ENCODE measurements at places on chromosomes 2 and 18.

DNA sequence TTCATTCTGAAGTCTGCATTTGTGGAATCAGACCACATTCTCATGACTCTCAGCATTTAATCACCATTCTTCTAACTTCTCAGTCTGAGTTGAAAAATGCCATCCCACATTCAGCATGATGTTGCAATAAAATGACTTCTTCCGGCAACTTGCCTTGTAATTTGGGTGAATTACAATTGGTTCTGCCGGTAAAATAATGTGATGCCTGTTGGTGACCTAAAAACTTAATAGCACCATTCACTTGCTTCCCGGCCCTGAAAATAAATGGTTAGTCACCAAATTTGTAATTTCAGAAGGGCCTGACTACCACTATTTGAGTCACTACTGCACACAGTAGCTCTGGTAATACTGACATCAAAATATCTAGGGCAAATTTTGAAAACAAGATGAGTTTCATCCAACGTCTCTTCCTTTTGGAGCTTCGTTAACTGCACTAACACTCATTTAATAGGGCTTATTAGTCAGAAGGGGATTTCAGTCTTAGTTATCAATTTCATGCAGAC lies 637.1 kb upstream of the CHAC2 start:
- DNase-seq: no peak

DNA sequence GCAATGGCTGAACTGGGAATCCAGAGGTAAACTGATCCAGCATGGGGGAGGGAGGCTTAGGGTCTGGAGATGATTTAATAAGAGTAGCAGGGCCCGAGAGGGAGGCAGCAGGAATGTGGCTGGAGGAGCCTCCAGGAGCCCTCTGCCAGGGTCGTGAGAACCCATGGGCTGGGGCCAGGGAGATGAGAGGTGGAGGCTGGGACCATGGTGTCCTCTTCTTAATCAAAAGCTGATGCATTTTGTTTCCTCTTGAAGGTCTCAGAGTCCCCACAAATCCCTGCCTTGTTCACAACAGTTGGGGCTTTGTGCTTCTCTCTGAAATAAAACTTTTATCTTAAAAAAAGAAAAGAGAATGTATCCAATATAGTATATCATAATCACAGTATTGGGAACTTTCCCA lies 123.7 kb upstream of the ZNF516 start:
- DNase-seq: no peak

- DNase-seq: no peak
Measured at GRCh38 chr2:7801212-7801611, 880.6 kb upstream of the ID2 start.

DNA sequence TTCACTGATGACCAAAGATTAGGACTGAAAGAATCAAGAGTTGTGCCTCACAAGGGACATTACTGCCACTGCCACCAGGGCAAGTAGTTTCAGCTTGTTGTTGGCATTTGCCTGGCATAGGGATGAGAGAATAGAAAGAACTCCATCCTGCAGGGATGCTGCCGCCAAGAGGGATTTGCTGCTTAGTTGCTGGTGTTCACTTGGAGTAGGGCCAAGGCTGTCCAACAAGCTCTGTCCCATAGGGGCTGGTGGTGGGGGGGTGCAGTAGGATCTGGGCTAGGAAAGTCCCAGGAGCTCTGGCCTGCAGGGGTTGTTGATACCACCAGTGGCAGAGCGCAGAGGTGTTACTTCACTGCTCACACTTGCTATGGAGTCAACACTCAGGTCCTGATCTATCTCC lies 84.9 kb upstream of the MGAT4A start:
- no peak for DNase-seq

DNA sequence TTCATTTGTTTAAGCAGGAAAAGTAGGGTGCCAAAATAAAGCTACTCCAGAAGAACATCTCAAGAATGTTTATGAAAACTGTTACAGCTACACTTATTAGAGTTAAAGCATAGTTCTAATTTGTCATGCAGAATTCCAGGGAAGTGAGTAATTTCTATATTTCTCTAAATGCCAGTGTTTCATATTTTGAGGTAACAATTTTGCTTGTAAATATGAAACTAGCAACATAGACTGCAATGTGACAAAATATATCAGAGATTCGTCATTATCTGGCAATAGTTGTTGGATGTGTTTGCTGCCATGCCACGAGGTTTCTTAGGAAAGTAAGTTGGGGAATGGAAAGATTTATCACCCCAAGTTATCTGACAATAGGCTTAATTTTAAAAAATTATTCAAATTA lies 424.1 kb upstream of the ZEB2 start:
- DNase-seq: no peak

- DNase-seq: no peak
Measured at GRCh38 chr2:22897428-22897827, 487.6 kb upstream of the KLHL29 start.

DNA sequence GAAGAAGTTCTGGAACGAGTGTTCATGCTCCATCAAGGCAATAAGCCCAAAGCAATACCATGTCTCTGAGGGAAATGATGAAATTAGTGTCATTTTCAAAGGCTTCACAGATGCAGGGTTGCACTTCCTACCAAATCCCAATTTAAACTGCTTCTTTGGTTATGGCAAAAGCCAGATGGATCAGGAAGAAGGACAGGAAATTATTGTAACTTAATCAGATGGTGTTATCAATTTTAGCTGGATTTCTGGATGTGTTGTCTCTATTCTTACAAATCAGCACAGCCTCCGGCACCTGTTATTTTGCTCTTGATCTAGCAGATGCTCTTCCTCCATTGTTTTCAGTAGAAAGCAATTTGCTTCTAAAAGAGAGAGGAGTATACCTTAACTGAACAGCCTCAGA lies 693.4 kb downstream of the SOCS6 start:
- no peak for DNase-seq

DNA sequence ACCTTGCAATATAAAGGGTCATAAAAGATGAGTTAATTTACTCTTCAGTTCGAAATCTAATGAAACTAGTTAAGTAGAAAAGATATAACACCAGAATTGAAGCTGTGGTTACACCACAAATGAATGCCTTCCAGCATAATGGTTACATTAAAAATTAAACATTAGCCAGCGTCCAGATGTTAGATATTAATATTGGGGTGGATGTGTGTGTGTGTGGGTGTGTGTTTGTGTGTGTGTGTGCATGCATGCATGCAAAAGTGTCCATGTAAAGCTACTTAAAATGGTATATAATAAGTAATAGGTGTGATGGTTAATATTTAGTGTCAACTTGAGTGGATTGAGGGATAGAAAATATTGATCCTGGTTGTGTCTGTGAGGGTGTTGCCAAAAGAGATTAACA lies 170.4 kb upstream of the FN1 start:
- DNase-seq: no peak

DNA sequence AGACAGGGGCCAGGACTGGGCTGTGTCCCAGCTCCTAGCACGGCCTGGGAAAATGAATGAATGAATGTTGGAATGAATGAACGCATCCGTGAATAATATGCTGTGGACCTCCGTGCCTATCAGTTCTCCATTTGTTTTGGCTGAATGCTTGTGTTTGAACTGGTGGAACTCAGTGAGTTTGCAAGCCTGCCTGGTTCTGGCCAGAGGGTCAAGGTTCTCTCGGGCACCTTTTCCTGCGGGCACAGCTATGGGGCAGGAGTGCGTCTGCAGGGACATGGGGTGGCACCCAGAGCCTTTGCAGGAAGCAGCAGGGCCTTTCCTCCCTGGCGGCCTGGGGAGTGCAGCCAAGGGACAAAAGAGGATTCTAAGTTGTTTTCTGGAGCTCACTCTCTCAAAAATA lies 17.6 kb upstream of the PDIA6 start:
- no peak for DNase-seq

GRCh38 chr2:171822525-171823322 lies 71.3 kb downstream of the SLC25A12 start:
- no peak for DNase-seq

GRCh38 chr2:239813261-239814115 lies 211.7 kb downstream of the NDUFA10 start:
- DNase-seq: no peak

DNA sequence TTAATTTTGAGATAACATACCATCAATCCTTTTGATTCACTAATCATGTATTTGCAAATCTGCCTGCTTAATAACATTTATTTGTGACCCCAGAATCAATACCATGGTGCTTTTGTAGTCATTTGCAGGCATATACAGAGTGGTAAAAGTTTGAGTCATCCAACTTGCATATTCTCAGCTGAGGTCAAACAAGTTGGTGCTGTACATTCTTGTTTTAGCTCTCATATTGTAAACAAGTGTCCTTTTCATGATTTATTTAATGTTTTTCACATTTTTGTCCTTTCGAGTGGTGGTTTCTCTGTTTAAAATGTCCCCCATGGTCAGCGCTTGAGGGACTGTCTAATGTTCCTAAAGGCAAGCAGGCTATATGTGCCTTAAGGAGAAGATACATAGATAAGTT lies 17.5 kb downstream of the RAB27B start:
- DNase-seq: no peak

GRCh38 chr2:197307236-197307932 lies 3.2 kb downstream of the ANKRD44 start:
- no peak for DNase-seq

DNA sequence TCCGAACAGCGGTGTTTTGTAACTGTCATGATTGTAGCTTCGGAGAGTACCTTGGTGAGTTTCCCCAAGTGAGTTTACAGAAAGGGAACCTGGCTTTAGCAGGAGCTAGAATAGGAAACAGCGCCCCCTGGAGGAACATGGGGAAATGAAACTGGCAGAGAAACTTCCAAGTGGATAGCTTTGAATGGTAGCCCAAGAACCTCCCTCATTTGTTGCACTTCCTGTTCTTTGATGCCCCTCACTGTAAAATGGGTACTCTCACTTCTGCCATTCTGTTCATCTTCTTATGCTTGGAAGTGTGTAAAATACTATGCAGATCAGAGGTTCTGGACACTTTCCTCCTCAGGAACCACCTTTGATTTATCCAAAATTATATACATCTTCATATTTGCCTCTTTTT lies 36.2 kb downstream of the CHST10 start:
- DNase-seq: peak; percentile 33

DNA sequence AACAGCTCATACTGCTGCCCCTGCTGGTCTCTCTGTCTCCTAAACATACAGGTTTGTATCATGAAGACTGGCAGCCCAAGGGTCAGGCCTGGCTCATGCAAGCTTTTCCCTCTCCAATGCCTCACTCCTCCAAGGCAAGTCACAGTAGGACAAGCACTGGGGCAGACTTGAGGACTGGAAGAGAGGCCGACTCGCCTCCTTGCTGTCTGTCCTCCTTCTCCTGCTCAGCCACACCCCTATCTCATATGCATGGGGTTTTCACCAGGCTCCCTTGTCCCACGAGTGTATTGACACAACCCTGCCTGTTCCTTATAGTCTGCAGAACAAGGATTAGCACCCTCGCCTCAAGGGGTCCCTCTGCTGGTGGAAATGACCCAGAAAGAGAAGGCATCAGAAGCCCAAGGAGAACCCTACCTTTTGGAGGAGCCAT lies 223.7 kb downstream of the SOX11 start:
- no peak for DNase-seq

GRCh38 chr2:199273042-199273511 lies 184.7 kb downstream of the SATB2 start:
- DNase-seq: no peak

GRCh38 chr18:50013363-50014138 lies 181.4 kb downstream of the MYO5B start:
- no peak for DNase-seq

DNA sequence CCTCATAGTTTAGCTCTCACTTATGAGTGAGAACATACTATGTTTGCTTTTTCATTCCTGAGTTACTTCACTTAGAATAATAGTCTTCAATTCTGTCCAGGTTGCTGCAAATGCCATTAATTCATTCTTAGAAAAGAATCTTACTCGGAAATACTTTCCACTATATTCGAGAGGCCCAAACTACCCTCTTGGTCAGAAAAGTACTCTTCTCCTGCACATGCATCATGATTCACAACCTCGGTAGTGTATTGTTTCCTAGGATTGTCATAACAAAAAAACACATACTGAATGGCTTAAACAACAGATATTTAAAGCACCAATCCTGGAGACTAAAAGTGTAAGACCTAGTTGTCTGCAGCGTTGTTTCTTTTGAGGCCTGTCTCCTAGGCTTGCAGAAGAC lies 364.0 kb upstream of the SLC14A2 start:
- no peak for DNase-seq

All from T-cell (primary cell).